GM23338 (cell line): ENCODE measurements at places on chromosomes 1 and 21. TPM values are rescaled to one million over a fixed set of nuclear protein-coding genes. Genes with fewer than 3 reads are reported as not detected.

Gene CELA2A
- not detected in 2 replicates for polyA plus RNA-seq

Gene PYCR2
- polyA plus RNA-seq, result 89.1 and 95.1 TPM in 2 replicates

Gene FAM72D
- 13.1 and 14.7 TPM in 2 replicates for polyA plus RNA-seq

Gene DNM3
- 4.2 and 5.2 TPM in 2 replicates for polyA plus RNA-seq
